ENCODE measurements at places on chromosomes 4 and X.

DNA sequence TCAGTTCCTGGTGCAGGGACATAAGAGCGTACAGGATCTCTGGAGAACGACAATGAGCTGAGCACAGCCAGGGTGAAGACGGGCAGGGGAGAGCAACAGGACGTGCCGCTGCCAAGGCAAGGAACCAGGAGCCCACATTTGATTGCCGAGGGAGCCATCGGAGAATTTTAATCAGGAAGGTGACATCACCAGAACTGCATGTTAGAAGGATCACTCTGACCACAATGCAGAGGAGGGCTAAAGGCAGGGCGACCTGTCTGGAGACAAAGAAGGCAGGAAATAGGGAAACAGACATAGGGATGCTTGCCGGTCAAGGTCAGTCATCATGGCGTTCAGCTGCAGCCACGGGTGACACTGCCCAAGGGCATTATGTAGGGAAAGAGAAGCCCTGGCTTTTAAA lies 81.4 kb downstream of the RBM47 start:
- DNase-seq: no peak

DNA sequence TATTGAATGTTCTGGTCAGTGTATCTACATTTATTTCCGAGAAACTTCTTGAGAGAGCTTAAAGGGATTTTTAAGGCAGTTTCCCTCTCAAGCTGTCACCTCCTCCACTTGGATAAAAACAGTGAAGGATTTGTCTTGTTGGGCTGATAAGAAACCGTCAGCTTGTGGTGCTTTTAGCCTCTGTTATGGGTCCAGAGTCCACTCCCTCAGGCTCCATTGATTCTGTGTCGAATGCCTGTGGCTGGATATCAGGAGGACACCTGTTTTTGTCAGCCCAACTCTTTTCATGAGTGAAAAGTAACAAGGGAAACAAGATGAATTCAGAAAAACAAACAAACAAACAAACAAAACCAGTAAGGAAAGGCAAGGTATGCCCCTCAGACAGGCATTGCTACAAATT lies 12.4 kb downstream of the CLCN4 start:
- no peak for DNase-seq

- no peak for DNase-seq
These were observed 43.2 kb downstream of the PGRMC2 start for GRCh38 chr4:128244379-128244778.

DNA sequence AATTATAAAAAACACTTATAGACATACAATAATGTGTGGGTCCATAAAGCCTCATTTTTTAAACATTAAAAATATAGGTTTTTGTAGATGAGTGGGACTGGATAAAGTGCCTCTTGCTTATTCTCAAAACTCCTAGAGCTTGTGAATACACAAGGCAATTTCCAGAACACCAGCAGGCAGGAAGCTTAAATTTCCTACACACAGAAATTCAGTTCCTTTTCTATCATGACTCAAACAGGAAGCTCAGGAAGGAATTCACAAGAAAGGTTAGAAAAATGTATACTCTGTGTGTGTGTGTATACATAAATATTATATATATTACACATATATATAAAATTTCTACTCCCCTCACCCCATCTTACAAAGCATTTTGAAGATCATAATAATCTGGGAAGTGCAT lies 11.3 kb downstream of the MAGEB6 start:
- no peak for DNase-seq

DNA sequence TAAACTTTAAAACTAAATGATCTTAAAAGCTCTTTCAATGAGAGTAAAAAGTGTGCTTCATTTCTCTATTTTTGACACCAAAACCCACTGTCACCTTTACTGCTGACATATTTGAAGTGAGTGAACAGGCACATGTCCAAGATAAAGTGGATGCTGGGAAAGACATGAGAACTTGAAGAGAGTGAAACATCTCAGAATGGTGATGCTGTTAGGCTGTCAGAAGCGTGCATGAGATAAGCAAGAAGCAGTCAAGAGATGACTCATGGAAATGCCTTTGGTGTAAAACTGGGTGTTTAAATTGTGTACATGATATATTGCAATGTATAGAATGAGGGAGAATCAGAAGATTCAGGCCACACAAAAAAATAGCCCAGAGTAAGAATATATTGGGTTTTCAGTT lies 21.8 kb upstream of the GBA3 start:
- no peak for DNase-seq

- peak; percentile 23 for DNase-seq
These were observed 504 bp downstream of the PRRG3 start for GRCh38 chrX:151695583-151696340.

DNA sequence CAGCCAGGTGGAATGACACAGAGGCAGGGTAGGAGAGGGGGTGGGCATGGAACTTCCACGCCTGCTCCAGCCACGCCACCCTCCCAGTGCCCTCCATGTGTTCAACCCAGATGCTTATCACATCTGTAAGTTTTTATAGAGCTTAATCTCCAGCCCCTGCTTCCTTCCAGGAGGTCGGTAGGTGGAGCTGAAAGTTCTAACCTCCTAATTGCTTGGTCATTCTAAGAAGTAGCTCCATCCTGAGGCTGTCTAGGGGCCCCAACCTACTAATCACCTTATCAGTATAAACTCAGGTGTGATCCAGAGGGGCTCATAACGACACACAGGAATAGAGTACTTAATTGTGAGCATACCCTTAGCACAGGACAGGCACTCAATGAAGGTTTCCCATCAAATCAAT lies 18.3 kb downstream of the QDPR start:
- DNase-seq: no peak

- peak; percentile 26 for DNase-seq
These were observed 78.3 kb downstream of the SLC4A4 start for GRCh38 chr4:71417150-71417549.

- no peak for DNase-seq
These were observed 33.9 kb downstream of the VSIG4 start for GRCh38 chrX:66005830-66006449.

DNA sequence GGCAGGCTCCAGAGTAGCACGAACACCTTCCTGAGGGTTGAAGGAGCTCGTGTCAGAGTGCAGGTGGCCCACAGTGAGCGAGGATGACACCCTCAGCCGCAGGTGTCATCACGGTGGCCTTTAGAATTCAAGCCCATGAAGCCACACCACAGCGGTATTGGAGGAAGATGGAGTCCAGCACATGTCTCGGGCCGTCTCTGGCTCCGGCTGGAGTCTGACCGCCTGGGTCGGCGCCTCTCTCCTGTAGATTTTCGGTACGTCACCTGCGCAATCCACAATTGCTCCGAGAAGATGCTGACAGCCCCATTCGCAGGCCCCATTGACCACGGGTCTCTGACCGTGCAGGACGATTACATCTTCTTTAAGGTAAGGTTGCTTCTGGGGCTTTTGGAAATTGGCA lies 229.4 kb upstream of the PSAPL1 start:
- no peak for DNase-seq

DNA sequence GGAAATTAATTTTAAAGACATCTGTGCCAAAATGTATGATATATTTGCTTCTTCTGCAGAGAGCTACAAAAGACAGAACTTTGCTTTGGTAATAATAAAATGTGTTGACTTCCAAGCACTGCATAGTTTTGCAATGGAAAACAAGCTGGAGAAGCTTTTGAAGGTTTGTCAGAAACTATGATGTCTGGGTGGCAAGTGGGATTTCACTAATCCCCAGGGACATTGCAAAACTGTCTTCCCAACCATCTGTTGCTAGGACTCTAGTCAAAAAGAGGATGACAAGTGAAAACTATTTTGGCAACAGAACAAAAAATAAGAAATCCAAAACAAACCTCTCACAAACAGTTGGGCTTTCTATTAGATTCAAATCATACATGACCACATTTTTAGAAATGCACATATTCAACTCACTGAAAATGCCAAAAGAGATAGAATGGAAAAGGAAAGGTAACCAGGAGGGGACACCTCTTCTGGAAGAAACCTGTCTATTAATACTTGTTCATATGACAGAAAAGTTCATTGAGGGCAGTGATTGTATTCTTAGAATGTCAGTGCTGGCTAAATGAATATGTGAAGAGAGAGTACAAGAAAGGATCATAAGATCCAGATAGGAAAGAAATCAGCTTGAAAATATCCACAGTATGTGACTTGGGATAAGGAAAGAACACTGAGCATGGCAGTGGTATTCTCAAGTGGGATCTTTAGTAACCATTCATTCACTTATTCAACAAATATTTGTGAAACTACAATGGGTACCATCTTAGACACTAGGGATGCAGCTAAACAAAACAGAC lies 228.0 kb downstream of the RASL11B start:
- no peak for DNase-seq

- DNase-seq: no peak
These were observed 271.7 kb upstream of the LDB2 start for GRCh38 chr4:17170131-17170530.

GRCh38 chr4:1208970-1209704 lies 36.8 kb upstream of the SPON2 start:
- DNase-seq: no peak

DNA sequence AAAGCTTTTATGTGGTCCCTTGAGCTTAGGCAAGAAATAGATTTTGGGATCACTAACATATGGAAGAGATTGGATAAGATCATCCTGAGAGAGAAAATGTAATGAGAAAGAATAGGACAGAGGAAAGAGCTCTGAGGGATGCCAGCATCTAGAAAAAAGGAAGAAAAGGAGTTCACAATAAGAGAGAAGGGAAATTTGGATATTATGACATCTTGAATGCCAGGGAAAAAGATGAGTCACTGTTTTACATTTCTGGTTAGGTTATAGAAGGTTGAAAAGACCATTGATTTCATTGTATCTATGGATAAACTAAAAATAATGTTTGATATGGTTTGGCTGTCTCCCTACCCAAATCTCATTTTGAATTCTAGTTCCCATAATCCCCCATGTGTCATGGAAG lies 208.5 kb downstream of the MAD2L1 start:
- no peak for DNase-seq

DNA sequence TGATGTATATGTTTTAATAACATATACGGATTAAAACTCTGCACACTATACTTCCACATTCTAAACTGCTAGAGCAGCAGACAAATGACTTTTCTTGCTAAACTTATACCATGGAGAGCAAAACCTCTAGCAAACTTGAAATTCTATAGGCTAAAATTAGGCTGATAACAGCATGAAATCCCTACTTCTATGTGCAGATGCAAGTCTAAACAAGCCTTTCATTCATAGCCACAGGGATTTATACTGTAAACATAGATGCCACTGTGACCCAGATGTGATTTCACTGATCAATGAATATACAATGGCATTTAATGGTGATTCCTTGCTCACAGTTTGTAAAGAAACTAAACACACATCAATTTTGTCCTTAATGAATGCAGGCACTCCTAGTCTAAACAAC lies 151.0 kb downstream of the ANTXR2 start:
- DNase-seq: no peak

DNA sequence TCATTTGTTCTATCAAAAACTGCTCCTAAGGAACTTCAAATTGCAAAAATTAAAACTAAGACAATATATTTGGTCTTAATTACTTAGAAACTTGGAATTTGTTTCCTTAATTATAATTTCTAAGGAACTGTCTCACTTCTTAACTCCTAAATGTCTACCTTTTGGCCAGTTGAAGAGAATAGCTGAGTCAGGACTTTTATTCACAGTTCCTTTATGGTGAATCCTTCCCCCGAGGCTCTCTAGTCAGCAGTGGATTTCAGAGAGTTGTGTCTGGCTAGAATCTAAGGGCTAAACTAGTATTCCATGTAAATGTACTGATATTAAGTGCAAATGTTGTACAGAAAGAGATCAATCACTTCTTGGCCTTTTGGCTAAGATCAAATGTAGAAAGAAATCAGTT lies 69.3 kb downstream of the AMMECR1 start:
- no peak for DNase-seq

GRCh38 chrX:136767104-136767941 lies 13.4 kb downstream of the ARHGEF6 start:
- peak; percentile 83 for DNase-seq

- no peak for DNase-seq
These were observed 1520.7 kb upstream of the PCDH7 start for GRCh38 chr4:29199485-29199884.

GRCh38 chrX:1609762-1610161 lies 5.1 kb upstream of the ASMT start:
- no peak for DNase-seq

- DNase-seq: peak; percentile 10
These were observed 13.5 kb upstream of the CXCL6 start for GRCh38 chr4:73822812-73823504.

GRCh38 chrX:151386838-151387459 lies 10.1 kb upstream of the VMA21 start:
- DNase-seq: no peak

DNA sequence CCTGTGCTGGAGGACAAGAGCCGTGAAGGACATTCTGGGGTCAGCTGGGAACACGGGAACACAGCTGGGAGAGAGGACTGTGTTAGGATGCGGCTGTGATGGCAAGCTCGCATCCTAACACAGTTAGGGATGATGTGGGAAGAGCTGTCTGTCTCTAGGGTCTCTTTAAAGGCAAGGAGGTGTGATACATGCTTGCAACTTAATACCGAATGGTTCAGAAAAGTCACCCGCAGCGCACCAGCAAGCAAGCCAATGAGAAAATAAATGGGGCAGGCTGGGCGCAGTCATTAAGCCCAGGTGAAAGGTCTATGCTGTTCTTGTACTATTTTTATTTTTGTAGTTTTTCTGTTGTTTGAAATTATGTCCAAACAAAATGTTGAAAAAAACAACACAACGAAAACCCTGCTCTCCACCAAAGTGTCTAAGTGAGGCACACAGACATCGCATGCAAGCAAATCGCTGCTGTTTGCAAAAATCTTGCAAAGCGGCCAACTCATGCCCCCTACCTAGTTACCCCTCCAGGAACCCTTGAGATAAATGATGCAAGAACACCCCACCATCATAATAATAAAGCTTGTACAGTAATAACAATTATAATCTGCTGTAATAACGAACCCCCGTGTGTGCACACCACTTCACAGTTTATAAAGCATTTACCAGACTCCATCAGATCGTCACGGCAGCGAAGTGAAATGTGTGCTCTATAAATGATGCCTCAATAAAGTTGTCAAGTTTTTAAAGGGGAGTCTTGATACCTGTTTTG lies 17.9 kb upstream of the ADRA2C start:
- no peak for DNase-seq

GRCh38 chr4:13539047-13539618 lies 5.2 kb downstream of the NKX3-2 start:
- no peak for DNase-seq

- no peak for DNase-seq
These were observed 599.8 kb downstream of the GALNTL6 start for GRCh38 chr4:172412851-172413580.

- no peak for DNase-seq
These were observed 7.5 kb downstream of the TMEM144 start for GRCh38 chr4:158217763-158218162.

DNA sequence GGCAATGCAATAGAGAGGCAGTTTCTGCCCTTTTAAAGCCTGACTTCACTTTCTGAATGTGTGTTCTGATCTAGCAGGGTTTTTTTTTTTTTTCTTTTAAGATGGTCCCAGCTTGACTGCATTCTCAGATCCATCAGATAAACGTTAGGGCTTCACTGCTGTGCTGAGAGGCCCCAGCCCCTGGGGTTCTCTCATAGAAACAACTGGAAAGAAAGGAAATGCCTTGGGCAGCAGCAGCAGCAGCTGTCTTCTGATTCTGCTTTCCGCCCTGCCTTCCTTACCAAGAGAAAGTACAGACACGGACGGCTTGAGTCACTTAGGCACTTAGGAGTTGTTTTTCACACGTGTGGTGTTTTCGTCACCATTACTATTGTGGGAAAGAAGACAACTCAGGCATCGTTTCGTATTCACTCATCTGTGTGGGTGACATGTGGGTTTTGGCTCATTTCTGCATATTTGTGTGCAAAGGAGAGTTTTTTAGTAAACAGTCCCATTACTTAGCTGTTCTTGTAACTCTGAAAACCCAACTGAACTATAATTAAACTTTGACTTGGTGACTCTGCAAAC lies 172.0 kb downstream of the PTTG2 start:
- no peak for DNase-seq
